ENCODE measurements at places on chromosomes 3 and 15.
A peak's percentile ranks its signal among the peaks of the same experiment; 100 is the strongest.

GRCh38 chr3:50515565-50516439, 12.4 kb upstream of the CACNA2D2 start:
- peak; percentile 13 for DNase-seq

GRCh38 chr3:28188686-28189085, 52.7 kb upstream of the CMC1 start:
- no peak for DNase-seq

DNA sequence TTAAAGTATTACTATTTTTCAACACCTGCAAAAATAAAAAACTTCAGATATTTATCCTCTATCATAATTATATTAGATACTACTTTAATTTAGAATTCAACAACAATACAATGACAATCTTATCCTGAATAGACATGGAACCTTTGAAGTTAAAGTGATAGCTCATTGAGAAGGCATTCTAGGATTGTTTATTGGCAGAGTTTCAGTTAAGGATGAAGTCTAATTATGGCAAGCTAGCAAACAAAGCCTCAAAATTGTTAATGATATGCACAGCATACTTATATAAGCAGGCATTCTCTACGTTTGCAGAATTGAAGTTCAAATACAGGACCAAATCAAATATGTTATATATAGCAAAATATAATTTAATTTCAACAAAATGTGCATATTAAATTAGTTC, 91.2 kb upstream of the ABI3BP start:
- no peak for DNase-seq

GRCh38 chr3:171200750-171201088, 174.2 kb upstream of the SLC2A2 start:
- DNase-seq, result no peak

- no peak for DNase-seq
Measured at GRCh38 chr15:99487337-99487730, 78.5 kb upstream of the MEF2A start.

GRCh38 chr15:61155741-61156700, 73.1 kb downstream of the RORA start:
- DNase-seq, result no peak

DNA sequence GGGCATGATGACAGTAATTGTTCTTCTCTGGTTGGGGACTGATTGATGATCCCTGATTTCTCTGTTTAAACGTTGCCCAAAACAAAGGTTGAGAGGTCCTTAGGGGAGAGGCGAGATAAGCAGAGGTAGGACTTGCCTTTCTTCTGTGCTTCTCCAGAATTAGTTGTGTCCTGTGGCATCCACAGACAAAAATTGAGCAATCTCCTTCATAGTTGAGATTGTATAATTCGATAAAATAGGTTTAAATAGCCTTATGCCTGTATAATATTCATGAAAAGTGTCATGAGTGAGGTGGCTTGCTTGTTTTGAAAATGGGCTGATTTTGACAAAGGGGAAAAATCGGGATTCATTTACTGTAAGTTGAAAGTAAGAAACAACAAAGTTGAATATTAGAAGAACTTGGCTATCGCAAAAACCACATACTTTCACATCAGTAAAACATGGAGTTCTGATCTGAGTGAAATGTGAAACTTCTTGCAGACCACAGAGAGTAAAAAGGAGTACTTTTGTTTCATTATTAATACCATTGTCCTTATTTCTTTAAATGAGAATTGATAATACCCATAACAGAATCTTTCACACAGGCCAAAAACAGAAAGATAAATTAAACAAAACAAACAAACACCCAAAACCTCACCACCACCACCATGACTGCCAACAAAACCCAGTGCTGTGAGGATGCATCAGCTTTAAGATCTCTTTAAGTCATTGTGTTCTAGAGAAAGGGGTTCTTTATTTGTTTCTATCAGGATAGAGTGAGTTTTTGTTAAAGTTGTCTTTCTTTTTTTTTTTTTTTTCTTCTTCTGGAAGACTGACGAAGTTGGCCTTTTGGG, 155.7 kb downstream of the LPP start:
- DNase-seq, result no peak

DNA sequence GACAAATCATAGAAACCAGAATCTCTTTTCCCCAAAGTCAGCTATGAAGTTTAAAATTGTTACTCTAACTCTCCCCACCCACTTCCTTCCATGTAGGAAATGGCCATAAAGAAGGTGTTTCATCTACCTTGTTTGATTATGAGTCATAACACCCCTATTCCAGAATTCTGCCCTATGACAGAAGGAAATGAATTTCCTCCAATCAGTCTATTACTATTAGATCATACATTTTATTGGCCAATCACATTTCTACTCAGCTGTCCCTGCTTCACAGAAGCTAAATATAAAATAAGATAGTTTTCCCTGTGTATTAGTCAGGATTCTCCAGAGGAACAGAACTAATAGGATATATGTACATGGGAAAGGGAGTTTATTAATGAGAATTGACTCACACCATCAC, 102.1 kb downstream of the TGFBR2 start:
- DNase-seq, result no peak

DNA sequence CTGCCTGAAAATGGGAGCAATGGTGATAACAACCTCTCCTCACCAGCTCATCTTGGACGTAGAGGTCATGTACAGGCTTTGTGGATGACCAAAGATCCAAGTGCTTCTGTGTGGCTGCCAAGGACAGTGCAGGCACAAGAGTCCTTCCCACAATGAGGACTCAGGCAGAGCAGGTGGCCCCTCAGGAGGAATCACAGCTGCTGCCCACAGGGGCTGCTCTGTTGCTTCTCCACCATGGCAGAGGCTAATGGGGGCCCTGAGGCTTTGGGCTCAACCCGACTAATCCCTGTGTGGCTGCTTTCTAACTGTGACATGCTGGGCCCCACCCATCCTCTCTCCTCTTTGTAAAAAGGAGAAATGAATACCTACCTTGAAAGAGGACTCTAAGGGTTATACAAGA, 58.1 kb upstream of the MRPS22 start:
- DNase-seq, result no peak

DNA sequence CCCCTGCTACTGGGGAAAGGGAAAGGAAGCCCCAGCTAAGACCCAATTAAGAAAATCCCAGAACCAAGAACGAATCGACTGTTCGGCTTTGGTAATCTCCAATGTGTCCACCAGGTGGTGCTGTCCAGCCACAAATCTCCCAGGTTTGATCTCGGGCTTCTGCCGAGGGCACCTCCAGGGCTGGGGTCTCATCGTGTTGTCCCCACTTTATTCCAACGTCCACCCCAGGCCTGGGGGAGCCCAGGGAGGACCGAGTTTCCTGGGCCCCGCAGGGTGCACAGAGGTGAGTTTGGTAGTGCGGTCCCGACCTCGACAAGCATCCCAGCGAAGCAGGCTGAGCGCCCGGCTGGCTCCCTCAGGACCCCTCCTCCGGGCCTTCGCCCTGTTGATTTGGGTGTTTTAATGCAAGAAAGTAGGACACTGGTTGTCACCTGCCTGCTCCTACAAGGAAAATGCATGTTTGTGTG, 185.1 kb downstream of the GOLGA6L6 start:
- peak; percentile 56 for DNase-seq

Measured in body of pancreas (tissue), 4 donors.